ENCODE measurements at places on chromosomes 3 and 15.

GRCh38 chr3:144380849-144381248, 409.2 kb downstream of the DIPK2A start:
- DNase-seq = no peak

- DNase-seq = no peak
Observed at GRCh38 chr3:42674146-42674545, 11.2 kb upstream of the KLHL40 start.

GRCh38 chr3:102087236-102087635, 237.9 kb downstream of the NFKBIZ start:
- DNase-seq = no peak

DNA sequence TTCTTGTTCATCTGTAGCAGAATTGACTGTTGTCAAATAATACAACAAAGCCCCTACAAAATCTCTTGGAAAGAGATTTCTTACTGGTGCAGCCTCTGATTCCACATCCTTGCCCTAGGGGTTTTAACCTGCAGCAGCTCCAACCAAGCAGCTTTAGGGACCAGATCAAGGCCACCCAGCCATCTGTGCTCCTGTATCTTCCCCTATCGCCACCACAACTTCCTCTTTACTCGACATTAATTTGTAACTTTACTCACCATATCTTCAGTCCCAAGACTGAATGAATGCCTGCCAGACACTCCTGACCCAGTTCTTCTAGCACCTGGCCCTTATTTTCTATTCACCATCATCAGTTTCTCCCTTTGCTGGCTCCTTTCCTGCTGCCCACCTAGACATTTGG, 156.6 kb upstream of the IL12A start:
- no peak for DNase-seq

DNA sequence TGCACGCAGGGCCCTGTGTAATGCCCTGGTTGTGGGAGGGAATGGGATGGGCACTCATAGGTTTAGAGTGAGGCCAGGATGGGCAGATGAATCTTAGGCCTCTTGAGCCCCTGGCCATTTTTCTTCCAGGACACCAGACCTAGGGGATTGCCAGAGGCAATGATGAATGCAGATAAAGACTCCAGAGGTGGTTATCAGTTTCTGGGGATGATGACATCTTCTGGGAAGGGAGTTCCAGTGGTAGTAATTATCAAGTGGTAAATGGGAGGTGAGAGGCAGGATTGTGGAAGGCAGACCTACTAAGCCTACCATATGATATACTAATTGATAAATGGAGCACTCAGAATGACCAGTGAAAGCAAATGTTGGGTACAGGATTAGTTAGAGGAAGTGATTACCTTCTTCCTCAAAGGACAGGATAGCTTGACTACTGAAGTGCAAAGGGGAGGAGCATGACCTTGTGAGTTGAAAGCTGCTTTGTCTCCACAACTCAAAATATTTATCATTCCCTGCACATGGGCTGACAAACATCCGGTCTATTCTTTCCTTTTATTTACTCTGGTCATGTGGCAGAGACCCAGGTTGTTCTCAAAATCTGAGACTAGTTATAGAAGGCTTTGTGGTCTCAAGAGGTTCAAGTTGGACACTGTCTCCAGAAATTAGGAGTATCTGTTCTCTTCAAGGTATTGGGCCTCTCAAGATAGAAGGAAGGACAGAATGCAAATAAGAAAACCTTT, 10.2 kb upstream of the MAPK6 start:
- DNase-seq = no peak

- DNase-seq = no peak
Observed at GRCh38 chr15:88838667-88839066, 35.4 kb downstream of the ACAN start.

DNA sequence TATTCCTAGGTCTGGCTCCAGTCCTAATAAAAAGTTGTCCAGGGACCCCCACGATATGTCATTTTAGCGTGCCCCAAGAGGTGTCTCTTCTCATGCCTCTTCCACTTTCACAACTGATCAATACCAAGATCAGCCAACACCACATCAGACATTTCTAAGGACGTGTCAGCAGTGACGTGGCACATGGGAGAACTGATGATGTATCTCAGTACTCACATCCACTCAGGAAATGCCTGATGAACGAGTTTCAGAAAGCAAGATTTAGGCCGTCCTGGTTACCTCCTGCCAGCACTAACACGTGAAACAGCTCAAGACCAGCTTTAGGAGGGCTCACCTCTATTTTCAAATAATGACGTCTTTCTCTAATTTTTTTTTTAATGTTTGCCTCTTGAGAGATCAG, 19.6 kb downstream of the VGLL4 start:
- DNase-seq = no peak

- DNase-seq = no peak
Observed at GRCh38 chr15:39213385-39213840, 367.5 kb upstream of the THBS1 start.

GRCh38 chr3:99928771-99929744, 111.4 kb downstream of the CMSS1 start:
- no peak for DNase-seq

DNA sequence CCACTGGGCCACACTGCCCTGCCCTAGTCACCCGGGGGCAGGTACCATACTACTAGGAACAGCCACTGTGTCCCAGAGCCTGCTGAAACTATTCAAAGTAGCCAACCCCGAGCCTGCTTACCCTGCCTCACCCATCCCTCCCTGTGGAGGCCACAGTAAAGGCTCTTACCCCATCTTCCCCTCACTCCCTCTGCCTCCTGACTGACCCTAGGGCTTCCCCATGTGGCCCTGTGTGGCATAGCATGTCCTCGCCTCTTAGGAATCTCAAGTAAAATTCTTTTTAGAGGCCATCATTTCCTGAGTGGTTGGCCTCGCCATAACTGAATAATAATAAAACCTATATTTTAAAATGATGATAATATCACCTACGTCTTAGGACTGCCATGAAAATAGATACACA, 112.2 kb upstream of the SLC6A11 start:
- no peak for DNase-seq

DNA sequence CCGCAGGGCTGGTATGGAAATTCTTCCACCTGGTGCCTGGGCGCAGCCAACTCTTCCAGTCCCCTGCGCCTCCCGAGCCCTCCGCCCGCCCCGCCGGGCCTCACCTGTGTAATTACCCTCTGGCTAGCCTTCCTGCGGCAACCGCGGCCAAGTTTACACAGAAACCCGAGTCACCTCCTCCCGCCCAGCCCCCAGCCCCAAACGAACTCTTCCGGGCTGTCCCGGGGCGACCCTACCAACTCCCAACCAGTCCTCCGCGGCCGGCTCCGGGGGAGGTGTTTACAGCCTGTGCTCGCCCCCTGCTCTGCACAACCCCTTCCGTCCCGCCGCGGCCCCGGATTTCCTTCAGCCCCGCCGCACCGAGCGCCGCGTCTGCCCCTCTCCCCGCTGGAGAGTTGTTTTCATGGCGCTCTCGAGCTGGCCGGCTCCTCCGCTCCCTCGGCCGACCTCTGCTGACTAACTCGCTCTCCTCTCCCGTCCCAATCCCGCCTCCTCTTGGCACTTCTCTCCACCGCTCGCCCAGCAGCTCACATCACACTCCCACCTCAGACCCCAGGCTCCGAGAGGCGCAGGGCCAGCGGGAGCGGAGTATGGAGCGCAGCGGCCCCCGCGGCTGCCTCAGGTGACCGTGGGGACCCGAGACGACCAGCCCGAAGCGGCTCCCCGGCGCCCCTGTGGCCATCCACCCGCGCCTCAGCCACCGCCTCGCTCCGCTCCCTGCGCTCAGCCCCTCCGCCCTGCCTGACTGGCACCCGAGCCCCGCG, 538 bp downstream of the ATOSA start:
- peak; percentile 17 for DNase-seq

DNA sequence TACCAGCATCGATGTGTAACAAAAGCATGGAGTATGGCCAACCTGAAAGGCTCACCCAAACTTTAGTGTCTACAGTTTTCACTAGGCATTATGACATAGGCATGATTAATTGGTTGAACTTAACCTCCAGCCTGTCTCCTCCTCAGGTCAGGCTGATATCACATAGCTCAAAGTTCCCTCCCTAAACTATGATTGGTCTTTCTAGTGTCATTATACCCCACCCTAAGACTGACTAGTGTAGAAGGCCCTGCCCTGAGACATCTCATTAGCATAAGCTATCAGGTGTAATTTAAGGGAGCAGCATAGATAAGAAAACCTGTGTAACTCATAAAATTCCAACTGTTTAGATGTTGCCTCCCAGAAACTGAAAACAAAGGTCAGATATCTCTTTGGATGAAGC, 195.2 kb downstream of the ALCAM start:
- DNase-seq = no peak

DNA sequence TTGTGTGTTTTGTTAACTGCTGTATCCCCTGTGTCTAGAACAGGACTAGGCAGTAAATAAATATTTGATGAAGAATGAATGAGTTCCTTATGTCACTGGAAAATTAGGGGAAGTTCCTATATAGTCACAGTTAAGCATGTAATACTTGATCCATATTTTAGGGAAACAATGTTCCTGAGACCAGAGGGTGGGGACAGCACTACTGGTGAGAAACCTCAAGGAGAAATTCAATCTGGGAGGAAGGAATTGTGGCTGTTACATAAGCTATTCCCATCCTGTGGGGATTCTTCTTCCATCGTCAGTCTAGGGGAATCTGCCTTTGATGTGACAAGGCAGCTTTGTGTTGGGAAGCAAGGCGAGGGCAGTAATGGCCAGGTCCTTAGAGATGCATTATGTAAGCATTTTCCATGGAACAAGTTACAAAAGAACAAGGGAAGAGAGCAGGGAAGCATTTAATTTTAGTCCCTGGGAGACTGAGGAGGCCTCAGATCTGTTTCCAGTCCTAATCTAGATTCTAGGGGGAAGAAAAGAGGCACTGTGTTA, 219.3 kb upstream of the TTC14 start:
- DNase-seq = no peak

- no peak for DNase-seq
Observed at GRCh38 chr15:95684693-95685115, 645.8 kb upstream of the NR2F2 start.

GRCh38 chr3:52830535-52831258, at the start of gene ITIH4:
Gene ITIH4, minus strand, starts transcription at chr3:52830672. Its CDS starts 30 bp downstream, at chr3:52830642.
- DNase-seq = no peak

DNA sequence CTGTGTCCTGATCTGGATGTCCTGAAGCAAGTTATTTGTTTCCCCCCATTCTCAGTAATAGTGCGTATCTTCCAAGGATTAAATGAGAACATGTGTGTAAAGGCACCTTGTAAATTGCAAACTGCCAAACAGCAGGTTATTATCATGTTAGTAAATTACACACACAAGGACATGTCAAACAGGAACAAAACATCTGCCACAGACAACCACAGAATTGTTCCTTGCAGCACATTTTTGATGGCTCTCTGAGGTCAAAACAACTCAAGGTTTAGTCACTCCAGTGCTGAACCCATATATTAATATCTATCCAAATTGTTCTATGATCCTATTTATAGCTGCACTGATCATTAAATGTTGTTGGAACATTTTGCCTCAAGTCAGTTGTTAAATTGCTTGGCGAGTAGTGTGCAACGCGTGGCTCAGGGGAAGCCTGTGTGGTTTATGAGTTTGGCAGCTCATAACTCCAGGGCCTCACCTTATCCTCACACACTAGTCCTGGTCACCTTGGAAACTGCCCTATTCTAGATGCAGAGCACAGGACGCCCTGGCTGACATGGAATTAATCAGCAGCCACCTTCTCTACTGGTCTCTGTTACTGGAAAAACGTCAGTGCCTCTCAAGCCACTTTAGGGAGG, 46.3 kb upstream of the CDV3 start:
- no peak for DNase-seq

DNA sequence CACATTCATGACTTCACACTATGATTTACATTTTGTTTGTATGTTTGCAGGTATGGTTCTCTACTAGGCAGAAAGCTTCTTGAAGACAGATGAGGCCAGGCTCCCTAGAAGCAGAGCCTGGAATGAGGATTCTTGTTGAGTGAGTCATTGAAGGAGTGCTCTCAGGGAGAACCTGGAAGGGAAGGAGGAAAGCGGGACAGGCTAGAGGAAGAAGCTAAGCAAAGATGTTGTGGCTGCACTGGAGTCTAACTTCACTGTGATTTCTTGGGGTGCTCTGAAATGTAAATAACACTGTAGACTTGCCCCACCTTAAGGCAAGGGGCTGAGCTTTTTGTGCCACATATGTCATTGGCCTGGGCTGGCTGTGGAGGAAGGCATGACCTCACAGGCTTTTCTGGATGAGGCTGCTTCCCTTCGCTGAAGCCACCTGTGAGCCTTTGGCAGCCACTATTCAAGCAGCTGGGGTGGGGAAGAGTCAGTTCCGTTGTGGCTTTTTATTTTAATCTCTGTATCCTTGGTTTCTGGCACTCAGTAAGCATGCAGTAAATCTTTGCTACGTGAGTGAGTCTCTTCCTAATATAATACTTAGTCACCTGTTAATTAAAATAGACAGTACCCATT, 307.3 kb downstream of the SV2B start:
- no peak for DNase-seq

DNA sequence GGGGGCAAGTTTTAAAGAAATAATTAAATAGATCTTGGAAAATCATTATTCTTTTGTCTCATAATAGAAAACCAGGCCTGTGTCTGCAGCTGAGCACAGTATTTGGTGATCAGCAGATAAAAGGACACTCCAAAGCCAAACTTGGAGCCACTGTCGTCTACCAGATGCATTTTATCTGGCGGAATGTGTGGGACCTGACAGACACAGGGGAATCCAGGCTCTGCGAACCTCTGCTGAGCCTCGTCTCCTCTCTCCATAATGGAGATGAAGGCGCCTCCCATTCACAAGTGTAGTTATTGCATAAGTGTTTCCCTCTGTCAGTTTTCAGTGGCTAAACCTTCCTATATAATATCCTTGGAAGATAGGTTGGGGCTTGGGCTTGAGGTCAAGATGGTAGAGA, 42.1 kb downstream of the EEFSEC start:
- no peak for DNase-seq

DNA sequence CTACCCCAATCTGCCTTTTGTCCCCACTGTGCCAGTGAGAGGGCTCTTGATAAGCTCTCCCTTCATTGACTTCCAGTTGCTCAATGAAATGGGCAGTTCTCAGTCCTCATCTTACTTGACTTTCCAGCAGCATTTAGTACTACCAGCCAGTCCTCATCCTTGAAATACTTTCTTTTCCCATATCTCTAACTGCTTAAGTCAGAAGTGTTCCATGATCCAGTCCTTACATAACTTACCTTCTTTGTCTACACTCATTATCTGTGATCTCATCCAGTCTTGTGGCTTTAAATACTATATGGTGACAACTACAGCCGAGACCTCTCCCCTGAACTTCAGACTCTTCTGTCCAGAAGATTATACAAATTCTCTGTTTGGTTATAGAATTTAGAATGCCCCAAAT, 28.7 kb downstream of the RARRES1 start:
- no peak for DNase-seq

- DNase-seq = no peak
Observed at GRCh38 chr15:95146481-95146880, 915.1 kb downstream of the MCTP2 start.

- DNase-seq = no peak
Observed at GRCh38 chr3:111702996-111703985, 108.1 kb upstream of the ZBED2 start.

GRCh38 chr3:196803891-196804468, 63.7 kb upstream of the SENP5 start:
- no peak for DNase-seq

DNA sequence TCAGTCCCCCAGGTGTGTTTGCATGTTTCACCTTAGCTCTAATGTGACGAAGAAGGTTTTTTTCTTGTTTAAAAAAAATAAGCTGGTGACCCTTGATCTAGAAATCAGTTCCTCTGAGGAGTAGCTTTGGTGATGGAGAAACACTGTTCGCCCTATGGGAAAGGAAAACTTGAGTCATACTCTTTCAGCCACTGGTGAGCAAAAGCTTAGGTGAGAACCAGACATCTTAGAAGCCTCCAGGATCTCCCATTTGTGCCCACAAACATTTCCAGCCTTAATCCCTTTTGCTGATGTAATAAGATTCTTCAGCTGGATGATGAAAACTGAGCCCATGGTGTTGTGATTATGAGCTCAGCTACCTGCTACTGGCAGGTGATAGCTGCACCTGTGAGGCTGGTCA, 37.8 kb downstream of the SLC27A2 start:
- DNase-seq = no peak
